ENCODE measurements at places on chromosomes 13 and 19.

DNA sequence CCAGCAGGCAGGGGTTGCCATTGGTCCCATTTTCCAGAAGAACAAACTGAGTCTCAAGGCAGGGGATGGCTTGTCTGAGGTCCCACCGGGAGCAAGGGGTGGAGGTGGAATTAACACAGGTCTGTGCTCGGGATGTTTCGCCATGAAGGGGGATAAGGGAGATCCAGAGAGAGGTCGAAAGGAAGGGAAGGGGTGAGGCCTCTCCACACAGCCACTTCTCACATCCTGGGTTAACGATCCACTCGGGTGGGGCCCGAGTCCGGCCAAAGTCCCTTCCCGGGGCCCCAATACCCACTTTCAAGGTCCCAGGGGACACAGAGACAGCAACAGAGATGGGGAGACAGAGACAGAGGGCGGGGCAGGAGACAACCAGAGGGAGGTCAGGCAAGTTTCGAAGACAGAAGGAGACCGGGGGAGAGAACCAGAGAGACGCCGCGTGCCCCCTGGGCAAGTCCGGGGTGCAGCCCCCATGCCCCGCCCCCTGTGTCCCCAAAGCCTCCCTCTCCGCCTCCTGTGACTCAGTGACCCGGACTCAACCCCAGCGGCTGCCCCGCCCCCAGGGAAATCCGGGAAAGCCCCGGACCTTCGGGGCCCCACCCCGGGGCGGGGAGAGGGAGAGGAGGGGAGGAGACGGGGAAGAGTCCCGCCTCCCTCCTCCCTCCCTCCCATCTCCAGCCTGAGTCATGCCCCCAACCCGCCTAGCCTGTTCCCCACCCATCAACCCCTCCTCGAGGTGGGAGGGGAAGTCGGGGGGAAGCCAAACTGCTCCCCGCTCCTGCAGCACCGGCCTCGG lies 1.4 kb upstream of the BCL3 start:
- DNase-seq = peak; percentile 90

DNA sequence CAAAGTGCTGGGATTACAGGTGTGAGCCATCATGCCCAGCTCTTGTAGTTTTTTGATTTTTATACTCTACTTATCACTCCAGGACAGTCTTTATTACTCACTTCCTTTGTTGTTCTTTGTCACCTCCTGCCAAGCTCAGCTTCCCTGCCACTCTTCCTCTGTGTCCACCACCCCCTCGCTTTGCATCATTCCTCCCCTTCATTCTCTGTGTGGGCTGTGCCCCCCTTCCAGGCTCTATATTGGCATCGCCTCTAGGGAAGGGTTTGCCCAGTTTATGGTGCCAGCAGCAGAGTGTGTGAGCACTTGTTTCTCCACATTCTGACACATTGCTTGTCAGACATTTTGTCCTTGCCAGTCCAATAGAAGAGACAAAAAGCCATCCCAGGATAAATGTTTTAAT lies 15.1 kb downstream of the ZNF302 start:
- DNase-seq = peak; percentile 15

DNA sequence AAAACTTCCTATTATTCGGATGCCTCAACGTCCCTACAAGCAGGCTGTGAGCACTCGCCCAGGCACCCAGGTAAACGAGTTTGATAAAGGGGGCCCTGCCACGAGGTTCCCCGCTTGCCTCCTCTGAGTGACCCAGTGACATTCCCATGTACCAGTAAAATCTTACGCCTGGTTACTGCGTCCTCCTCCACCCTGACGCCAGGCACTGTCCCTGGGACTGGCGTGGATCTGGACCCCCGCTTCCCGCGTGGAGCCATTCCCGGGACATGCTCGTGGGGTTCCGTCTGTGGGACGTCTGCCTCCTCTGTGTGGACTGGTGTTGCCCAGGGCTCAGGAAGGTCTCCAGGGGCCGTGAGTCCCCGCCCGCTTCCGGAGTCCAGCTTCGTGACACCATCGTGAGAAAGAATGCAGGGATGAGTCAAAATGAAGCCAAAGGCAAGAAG lies 407 bp upstream of the ZNF550 start:
- peak; percentile 54 for DNase-seq

- peak; percentile 3 for DNase-seq
Observed at GRCh38 chr19:4754248-4754647, 30.6 kb upstream of the DPP9 start.

DNA sequence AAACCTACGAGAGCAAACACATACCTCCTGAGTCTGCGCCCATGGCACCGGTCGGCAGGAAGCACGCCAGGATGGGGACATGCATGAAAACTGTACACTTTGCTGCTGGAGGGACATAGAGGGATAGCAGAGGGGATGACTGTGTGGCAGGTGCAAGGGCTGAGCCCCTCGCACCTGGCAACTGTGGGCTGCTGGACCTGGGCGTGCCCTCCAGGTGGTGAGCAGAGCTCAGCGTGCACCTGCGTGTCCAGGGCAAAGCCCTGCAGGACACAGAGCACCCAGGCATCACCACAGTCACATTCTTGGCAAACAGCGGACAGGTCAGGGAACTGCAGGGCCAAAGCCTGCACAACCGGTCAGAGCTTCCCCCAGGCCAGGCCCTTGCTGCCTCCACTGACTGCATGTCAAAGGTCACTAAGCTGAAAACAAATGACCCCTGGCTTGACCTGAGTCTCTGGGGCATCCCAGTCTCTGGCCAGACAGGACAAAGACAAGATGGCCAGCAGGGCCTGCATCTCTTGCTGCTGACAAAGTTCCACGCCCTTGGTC lies 9.0 kb upstream of the ISYNA1 start:
- DNase-seq = no peak

DNA sequence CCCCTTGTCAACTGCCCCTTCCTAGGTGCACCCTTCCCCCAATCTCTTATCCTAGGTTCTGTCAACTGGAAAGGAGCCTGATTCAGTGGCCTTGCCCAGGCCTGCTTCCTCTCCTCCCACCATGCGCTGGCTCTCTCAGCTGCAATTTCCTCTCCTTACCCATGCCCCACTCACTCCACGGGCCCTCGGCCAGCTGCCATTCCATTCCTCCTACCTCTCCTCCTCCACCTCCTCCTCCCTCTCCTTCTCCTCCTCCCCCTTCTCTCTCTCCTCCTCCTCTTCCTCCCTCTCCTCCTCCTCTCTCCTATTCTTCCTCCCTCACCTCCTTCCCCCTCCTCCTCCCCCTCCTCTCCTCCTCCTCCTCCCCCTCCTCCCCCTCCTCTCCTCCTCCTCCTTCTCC lies 9.6 kb upstream of the TIMM44 start:
- peak; percentile 58 for DNase-seq

- DNase-seq = no peak
Observed at GRCh38 chr19:45314708-45315245, 7.9 kb downstream of the CKM start.

GRCh38 chr13:77339408-77339807 lies 12.5 kb upstream of the MYCBP2 start:
- no peak for DNase-seq

DNA sequence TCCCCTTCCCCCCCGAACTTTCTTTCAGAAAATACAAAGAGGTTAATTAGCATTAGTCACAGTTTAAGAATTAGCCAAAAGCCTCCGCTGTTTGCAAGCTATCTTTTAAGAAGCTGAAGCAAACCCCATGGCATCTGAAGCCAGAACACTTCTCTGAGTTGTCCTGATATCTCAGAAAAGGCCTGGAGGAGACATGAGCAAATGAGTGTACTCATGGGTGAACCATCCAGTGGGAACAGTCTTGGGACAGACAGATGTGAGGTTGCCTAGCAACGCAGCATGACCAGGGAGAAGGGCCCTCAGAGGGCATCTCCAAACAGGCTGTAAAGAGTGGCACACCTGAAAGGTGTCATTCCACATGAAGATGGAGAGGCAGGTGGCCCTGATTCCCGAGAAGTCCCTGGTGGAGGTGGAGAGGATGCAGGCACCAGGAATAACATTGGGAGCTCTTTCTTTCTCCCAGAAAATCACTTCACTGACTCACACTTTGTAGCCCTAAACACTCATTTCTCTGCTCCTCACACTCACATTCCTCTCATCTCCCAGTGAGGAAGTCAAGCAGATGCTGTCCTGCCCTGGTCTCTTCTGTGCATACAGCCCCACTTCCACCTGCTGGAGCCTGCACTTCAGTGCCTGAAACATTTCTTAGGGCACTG lies 87.0 kb upstream of the TSHZ3 start:
- no peak for DNase-seq

- DNase-seq = peak; percentile 76
Observed at GRCh38 chr13:75366380-75367280, 115.3 kb downstream of the TBC1D4 start.

- DNase-seq = no peak
Observed at GRCh38 chr13:64154514-64154913, 2738.9 kb upstream of the PCDH20 start.

DNA sequence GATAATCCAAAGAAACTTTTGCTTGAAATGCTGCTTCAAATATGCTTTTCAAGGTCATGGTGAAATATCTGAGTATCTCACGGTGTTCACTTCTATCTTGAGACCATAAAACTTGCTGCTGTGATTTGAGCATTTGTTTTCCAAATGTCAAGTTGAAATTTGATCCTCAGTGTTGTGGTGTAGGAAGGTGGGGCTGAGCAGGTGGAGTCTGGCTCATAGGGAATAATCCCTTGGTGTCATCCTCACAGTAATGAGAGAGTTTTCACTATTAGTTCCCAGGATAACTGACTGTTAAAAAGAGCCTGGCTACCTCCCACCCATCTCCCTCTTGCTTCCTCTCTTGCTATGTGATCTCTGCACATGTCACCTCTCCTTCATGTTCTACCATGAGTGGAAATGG lies 858.0 kb upstream of the SLITRK5 start:
- no peak for DNase-seq

GRCh38 chr13:49216334-49216733 lies 3.8 kb upstream of the MLNR start:
- DNase-seq = no peak
